ENCODE measurements at places on chromosomes 5 and 9.

GRCh38 chr5:102589661-102590060 is 90.9 kb upstream of the SLCO6A1 start:
- no peak for DNase-seq

- no peak for DNase-seq
Measured at GRCh38 chr5:122847687-122848081, 2.3 kb downstream of the SNX24 start.

- no peak for DNase-seq
Measured at GRCh38 chr5:95244479-95244878, 40.4 kb downstream of the MCTP1 start.

- no peak for DNase-seq
Measured at GRCh38 chr5:174895360-174895759, 171.0 kb downstream of the MSX2 start.

DNA sequence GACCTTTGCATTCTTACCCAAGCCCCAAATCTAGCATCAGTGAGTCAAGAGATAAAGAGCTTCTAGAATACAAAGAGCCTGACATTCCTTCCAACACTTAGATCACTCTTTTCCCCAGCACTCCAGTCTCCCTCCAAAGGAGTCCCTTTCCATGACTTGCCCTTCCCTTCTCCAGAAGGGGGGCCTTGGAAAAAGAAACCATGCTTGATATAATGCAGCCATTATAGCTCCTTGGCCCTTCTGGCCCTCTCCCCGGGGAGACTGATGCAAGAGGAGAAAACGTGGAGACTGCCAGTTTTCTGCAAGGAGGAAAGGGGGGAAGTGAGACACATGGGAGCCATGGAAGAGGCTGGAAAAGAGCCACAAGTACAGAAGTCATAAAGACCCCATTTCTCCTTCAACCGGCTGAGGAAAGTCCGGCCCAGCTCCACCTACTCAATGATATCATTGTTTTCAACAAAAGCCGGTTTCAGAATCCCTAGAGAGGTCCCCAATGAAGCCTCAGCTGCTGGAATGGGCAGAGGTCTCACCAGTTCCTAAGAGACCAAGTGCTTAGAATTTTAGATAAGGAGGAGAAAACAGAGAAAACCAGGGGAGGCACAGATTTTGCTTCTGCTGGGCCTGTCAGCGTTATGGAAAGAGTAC is 29.0 kb downstream of the ADAM19 start:
- no peak for DNase-seq

DNA sequence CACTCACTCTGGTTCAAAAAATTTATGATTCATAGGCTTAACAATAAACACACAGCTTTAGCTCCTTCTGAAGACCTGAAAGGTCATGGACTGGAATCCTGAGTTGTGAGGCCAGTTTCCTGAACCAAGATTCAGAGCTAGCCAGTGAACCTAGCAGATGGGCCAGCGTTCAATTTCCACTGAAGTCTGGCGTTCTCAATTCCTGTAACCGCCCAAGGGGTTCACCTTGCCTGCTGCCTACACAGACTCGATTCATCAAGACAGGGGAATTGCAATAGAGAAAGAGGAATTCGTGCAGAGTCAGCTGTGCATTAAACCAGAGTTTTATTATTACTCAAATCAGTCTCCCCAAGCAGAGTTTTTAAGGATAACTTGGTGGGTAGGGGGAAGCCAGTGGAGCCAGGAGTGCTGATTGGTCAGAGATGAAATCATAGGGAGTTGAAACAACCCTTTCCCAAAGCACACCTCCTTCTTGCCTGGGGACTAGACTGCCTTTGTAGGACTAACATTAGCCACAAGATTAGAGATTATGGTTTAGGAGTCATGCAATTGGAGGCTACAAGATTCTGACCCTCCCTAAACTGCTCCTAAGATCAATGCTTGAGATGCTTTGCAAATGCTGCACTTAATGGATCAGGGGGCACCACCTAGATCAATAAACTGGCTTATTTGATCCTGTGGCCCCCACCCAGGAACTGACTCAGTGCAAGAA is 117.5 kb upstream of the SHB start:
- DNase-seq = no peak

- no peak for DNase-seq
Measured at GRCh38 chr9:10032166-10032565, 580.6 kb downstream of the PTPRD start.

GRCh38 chr9:109742776-109743348 is 37.1 kb upstream of the PALM2AKAP2 start:
- no peak for DNase-seq

- no peak for DNase-seq
Measured at GRCh38 chr5:5487585-5488360, 65.3 kb downstream of the ICE1 start.

DNA sequence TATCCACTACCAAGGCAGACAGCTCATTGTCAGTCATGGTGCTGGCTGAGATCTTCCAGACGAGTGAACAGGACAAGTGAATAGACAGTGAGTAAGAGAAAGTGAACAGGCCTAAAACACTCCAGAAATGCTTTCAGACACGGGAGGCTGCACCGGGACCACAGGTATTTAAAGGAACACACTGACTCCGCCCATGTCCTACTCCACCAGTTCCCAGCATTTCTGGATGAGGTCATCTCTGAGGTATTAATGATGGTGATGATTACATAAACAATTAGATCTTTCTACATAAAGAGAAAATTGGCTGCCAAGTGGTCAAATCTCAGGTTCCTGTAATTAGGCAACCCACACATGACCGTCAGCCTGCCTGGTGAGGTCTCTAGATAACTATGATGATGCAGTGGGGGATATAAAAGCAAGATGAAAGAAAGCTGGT is at the start of gene ACTBL2:
Gene ACTBL2 (minus strand): TSS at position 141 of the 436 bp plus-strand sequence. CDS start 104 bp downstream, at position 37.
- DNase-seq = no peak

GRCh38 chr5:130068988-130069387 is 164.7 kb downstream of the CHSY3 start:
- no peak for DNase-seq

- no peak for DNase-seq
Measured at GRCh38 chr5:53826504-53826903, 266.1 kb downstream of the NDUFS4 start.

- DNase-seq = no peak
Measured at GRCh38 chr5:15106530-15107283, 235.1 kb upstream of the ANKH start.

DNA sequence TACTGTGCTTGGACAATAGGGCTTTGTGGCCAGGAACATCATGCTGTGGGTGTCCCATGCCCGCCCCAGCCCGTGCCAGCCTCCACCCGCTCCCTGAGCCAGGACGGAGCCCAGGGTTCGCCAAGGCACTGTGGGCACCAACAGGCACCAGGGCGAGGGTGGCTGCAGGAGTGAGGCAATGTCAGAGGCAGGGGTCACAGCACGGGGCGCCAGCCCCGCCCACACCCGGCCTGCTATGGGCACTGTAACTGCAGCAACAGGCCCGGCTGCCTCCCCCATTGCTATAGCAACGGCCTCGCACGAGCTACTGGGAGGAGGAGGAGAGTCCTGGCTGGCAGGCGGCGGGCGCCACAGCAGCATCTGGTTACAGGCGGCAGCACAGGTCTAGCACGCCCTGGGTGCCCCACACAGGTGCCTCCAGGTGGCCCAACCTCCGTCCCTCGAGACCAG is 2.5 kb downstream of the ABCA2 start:
- DNase-seq = no peak

DNA sequence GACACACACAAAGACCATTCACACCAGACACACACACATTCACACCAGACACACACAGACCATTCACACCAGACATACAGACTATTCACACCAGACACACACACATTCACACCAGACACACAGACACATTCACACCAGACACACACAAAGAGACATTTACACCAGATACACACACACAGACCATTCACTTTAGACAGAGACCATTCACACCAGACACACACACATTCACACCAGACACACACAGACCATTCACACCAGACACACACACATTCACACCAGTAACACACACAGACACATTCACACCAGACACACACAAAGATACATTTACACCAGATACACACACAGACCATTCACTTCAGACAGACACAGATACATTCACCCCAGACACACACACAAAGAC is 29.0 kb upstream of the FCN1 start:
- no peak for DNase-seq

- DNase-seq = no peak
Measured at GRCh38 chr5:178531786-178532185, 58.4 kb downstream of the COL23A1 start.

GRCh38 chr9:117704597-117704996 is 394 bp downstream of the TLR4 start:
- no peak for DNase-seq
